ENCODE measurements at places on chromosomes 13 and 19. TPM values are rescaled to one million over a fixed set of nuclear protein-coding genes. Genes with fewer than 3 reads are reported as not detected.

DNA sequence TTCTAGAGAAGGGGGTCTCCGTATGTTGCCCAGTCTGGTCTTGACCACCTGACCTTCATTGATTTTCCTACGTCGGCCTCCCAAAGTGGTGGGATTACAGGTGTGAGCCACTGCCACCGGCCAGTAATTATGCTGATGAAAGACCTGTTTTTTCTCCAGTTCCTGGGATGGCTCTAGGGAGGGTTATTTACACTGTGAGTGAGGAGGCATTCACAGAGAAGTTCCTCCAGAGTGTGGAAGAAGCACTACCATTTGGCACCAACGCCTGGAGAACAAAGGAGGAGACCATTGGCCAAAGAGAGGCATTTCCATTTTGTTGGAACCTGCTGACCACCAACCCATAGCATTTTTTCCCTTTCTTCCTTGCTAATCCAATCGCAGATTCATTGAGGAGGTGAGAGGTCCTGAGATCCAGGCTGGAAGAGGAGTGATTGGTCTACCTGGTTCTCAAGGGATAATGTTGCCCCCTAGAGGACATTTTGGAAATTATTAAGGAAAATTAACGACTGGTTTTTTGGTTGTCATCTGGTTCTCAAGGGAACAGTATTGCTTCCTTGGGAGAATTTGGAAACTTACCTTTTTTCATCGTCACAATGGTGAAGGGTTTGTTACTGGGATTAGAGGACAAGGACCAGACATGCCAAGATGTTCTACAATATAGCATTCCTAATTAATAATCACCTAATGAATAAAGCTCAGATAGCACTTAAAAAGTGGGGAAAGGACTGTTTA, 5.5 kb upstream of the SAE1 start:
- H3K4me3 ChIP-seq: no peak overlapping the region
- H3K27me3 ChIP-seq: no peaks in the 10 kb centered on the region
- H3K36me3 ChIP-seq: no peaks in the 10 kb centered on the region
- no peak for DNase-seq

- no peak for DNase-seq
- peaks cover 60% of the 10 kb centered on the region for H3K4me1 ChIP-seq
- H3K27me3 ChIP-seq: peaks cover 9% of the 10 kb centered on the region
- peak overlapping the region; percentile 6 for H3K4me3 ChIP-seq
- H3K36me3 ChIP-seq: peaks cover 9% of the 10 kb centered on the region
These were observed 1.9 kb upstream of the C1QTNF9 start for GRCh38 chr13:24307211-24308067.

DNA sequence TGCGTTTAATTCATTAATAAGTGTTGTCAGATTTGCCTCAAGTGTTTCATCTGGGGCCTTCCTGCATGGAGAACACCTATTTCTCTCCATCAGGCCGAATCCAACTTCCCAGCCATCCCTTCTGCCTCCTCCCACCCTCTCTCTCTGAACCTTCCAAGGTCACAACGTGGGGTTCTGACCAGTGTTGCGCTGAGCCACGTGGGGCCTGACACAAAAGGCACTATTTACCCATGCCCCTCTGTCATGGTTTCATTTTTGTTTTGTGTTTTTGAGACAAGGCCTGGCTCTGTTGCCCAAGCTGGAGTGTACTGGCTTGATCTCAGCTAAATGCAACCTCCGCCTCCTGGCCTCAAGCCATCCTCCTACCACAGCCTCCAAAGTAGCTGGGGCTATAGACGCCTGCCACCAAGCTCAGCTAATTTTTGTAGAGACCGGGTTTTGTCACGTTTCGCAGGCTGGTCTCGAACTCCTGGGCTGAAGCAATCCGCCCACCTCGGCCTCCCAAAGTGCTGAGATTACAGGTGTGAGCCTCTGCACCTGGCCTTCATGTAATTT, 8.6 kb upstream of the IRGC start:
- no peak for DNase-seq
- H3K27me3 ChIP-seq: peaks cover 19% of the 10 kb centered on the region
- no peaks in the 10 kb centered on the region for H3K36me3 ChIP-seq
- no peak overlapping the region for H3K4me3 ChIP-seq
- no peak overlapping the region for H3K27ac ChIP-seq

The ADGRE2 gene
- total RNA-seq: 0.63 TPM

The SULT2A1 gene
- not detected for total RNA-seq
